ENCODE measurements at places on chromosomes 3 and 15.

GRCh38 chr3:126494204-126494969 lies 18.7 kb upstream of the ZXDC start:
- DNase-seq = no peak

DNA sequence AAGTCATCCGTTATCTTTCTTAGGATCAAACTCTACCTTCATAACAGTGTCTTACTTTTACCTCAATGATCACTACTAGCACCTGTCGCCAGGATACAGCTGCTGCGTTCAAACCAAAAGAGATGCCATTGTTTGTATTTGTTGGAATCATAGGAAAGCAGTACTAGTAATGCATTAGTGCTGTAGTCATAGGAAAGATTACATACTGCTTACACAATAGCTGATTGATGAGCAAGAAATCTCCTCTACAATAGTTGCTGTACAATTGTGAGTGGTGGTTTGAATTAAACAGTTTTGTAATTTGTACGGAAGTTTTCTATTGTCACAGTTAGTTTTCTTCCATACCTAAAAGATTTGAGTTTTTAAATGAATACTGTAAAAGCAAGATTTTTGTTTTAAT lies 21.4 kb downstream of the ACAP2 start:
- no peak for DNase-seq

GRCh38 chr3:141845407-141846049 lies 30.9 kb upstream of the ATP1B3 start:
- no peak for DNase-seq

DNA sequence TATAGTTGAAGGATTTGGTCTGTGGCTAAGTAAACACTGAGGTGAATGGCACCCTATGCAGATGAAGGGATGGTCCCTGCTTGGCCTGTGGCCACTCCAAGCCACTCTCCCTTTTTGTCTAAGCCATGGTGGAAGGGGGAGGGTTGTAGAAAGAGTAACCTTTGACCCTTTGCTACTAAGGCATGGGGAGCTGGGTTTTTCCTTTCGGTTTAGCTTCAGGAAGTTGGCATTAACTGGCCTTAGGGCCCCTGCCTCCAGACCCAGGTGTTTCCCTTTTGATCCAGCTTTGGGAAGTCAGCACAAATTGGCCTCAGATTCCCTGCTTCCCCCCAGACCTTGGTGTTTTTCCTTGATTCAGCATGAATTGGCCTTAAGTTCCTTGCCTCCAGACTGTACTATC lies 49.5 kb downstream of the EFCAB12 start:
- DNase-seq = no peak

- DNase-seq = no peak
Measured at GRCh38 chr3:152459118-152459515, 190.4 kb downstream of the MBNL1 start.
